ENCODE measurements at places on chromosomes 1 and 21.

DNA sequence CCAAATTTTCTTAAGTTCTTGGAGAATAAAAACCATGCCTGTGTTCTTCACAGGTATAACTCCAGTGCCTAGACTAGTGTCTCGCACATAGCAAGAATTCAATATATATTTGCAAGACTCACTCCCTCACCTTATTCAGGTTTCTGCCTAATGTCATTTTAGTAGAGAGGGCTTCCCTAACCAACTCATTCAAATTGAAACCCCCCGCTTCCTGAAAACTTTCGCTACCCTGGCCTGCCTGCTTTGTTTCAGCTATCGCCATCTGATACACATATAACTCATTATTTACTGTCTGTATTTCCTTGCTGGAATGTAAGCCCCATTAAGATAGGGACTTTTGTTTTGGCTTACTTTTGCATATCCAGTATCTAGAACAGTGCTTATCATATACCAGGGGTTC lies 8.6 kb downstream of the YARS1 start:
- DNase-seq, result no peak

- no peak for DNase-seq
Observed at GRCh38 chr1:208326033-208326432, 81.8 kb upstream of the PLXNA2 start.

DNA sequence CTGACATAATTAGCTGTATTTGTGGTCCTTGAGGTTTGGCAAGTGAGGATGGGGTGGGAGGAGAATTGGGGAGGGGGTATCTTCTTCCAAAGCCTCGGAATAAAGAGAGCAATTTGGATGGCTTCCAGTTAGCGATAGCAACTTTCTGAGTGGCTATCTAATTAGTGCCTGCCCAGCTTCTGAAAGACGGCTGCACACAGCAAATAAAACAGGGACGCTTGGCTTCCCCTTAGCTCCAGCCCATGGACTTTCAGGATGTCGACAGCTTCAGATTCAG lies 31.1 kb downstream of the KLHDC7A start:
- no peak for DNase-seq

- DNase-seq, result no peak
Observed at GRCh38 chr1:232269988-232270387, 359.9 kb downstream of the SIPA1L2 start.

DNA sequence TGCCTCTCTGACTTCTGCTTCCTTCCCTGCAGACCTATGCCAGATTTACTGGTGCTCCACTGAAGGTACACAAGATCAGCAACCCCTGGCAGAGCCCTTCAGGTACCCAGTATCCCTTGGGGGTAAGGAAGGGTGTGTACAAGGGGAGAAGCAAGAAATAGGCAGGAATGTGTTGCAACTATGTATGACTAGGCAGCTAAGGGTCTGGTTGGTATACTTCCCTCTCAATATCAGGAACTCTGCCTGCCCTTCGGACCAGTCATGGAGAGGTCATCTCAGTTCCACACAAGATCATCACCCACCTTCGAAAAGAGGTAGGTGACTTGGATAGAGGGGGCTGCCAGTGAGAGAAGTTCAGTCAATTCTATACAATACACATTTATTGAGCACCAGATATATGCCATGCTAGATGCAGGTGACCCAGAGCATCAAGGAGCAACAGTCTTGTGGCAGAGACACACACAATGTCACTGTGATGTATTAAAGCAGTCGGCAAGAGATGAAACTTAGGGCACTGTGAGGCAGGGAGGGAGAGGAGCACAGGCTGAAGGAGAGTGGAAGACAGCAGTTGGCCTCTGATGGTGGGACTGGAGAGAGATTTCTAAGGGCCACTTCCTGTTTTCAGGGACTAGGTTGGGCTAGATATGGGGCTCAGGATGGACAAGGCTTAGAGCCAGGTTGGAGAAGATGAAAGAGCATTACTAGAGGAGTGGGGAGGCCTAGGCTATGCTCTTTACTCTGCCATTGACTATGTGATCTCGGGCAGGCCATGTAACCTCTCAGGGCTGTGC lies 2.0 kb downstream of the MTX1 start:
- no peak for DNase-seq

GRCh38 chr1:71676979-71677925 lies 596.4 kb upstream of the ZRANB2 start:
- DNase-seq, result no peak

- no peak for DNase-seq
Observed at GRCh38 chr1:208247696-208248095, 3.5 kb upstream of the PLXNA2 start.

DNA sequence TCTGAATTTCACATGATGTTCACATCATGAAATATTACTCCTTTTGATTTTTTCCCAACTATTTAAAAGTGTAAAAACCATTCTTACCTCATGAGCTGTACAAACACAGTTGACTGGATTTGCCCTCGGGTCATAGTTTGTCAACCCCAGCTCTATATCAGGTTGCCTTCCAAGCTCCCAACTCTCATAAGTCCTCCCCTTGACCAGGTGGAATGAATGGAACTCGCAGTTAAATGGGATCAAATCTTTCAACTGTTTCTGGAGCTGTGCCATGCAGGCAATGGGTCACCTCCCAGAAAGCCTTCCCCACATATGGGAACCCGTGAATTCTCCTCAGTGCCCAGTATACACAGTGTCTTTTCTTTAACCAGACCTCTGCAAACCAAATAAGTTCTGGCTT lies 169.8 kb upstream of the FOXD3 start:
- no peak for DNase-seq

- no peak for DNase-seq
Observed at GRCh38 chr1:234554218-234554697, 55.7 kb downstream of the IRF2BP2 start.
